Activated CD4-positive, alpha-beta T cell treated with anti-CD3 and anti-CD28 coated beads, Interleukin-2, Interleukin-6, amounts not matched to agents 100 ng/mL and 50 ng/mL, durations not matched to agents 16 hours and 8 hours (primary cell): ENCODE measurements at places on chromosomes 16 and 17.

DNA sequence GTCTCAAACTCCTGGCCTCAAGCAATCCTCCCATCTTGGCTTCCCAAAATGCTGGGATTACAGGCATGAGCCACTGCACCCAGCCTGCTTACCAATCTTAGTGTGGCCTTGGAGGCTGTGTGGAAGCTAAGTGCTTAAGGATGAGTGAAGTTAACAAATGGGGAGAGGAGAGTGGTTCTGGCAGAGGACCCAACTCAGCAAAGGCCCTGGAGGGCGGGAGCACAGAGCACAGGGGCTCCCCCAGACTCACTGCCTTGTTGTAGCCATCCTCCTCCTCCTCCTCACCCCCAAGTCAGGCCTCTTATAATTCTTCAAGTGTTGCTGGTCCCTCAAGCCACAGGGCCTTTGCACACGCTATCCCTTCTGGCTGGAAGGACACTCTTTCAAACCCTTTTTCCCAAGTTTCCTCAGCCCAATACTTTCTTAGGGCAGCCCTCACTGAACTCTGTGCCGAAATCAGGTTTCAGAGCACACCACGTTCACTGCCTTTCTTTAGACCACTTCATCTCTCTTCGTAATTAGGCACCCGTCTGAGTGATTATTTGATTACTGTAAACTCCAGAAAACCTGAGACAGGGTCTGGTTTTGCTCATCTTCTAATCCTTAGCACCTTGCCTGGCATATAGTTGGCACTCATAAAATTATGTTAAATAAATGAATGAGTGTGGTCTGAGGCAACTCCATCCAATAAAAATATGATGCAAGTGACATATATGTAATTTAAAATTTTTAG lies 23.4 kb downstream of the NGFR start:
- DNase-seq: no peak

- DNase-seq: no peak
Observed at GRCh38 chr16:87298857-87299465, 18.2 kb downstream of the C16orf95 start.

DNA sequence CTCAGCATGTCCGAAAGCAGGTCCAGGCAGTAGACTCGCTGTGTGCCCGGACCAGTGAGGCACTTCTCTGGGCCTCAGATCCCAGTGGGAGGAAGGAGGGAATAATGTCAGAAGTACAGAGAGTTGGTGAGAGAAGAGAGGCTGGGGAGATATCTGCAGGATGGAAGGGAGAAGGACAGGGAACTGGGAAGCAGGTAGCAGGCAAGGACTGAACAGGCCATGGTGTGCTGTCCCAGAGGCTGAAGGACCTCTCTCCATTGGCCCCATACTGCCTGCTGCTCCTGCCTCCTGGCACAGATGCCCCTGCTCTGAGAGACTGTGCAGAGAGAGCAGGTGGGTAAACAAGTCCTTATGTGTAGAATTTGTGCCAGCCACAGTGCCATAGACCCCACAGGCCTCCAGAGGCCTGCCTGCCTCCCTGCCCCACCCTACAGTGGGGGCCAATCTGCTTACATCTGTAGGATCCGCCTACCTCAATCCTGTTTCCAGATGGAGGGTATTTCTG lies 34.2 kb upstream of the CRHR1 start:
- no peak for DNase-seq

DNA sequence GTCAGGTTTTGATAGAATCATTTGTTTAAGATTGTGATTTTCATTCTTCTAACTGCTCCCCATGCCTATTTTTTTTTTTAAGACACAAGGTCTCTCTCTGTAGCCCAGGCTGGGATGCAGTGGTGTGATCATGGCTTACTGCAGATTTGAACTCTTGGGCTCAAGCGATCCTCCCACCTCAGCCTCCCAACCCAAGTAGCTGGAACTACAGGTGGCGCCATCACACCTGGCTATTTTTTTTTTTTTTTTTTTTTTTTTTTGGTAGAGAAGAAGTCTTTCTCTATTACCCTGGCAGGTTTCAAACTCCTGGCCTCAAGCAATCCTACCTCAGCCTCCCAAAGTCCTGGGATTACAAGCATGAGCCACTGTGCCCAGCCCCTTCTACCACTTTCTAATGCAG lies 223.3 kb downstream of the CBLN1 start:
- no peak for DNase-seq

DNA sequence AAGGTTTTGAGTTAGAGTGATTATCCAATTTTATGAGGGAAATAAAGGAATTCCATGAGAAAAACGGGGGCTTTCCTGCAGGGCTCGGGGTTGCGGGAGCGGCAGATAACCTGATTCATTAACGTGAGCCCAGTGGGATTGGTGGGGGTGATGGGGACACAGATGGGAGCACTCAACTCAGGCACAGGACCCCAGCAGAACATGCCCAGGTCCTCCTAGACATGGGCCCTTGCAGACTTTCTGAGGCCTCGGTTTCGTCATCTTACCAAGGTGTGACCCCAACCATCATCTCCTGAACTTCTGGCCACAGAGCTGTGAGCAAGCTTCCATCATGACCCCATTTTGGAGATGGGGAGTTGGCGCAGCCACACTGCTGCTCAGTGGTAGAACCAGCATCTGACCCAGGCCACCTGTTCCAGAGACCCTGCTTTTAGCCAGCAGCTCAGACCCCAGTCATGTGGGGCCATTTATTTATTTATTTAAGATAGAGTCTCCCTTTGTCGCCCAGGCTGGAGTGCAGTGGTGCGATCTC lies 22.3 kb downstream of the CARHSP1 start:
- no peak for DNase-seq

DNA sequence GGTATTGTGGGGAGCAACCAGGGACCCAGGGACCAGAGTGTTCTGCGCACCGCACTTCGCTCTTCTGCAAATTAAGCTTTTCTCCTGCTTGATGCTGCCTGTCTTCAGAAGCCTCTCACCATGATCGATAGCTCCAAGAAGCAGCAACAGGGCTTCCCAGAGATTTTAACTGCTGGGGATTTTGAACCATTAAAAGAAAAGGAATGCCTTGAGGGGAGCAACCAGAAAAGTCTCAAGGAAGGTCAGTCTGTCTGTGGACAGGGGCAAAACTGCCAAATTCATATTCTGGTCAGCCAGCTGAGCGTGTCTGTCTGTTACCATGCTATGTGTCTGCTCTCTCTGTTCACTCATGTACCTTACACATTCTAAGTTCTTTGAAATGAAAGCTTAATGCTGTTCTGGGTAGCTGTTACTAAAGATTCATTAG lies 115.7 kb downstream of the MRTFB start:
- DNase-seq: no peak

DNA sequence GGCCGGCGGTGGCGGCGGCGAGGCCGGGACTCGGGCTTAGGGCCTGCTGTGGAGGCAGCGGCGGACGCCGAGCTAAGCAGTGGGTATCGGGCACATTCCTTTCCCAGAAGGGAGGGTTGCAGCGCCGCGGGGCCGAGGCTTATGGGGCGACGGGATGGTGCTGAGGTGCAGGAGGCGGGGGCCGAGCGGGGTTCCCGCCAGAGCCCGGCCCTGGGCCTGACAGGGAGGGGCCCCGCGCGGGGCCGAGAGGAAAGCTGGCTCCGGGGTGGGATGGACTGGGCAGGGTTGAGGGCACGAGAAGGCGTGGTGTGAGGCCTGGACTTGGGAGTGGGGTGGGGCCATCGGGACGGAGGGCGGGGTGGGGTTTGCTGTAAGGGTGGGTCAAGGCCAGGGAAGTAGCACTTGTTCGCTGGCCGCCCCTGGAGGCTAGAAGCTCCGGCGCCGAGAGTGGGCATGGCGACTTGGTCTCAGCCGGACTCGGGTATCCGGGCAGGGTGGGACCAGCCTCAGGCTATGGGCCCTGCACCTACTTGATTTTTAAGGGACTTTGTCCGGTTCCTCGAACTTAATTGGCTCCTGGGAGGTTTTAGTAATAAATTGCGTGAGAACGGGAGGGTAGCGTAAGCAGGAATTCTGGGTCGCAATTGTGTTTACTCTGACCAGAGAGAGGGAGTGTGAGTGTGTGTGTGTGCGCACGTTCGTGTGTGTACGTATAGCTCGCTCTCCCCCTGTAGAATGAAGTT lies 396 bp downstream of the NFE2L1 start:
- DNase-seq: peak; percentile 77

DNA sequence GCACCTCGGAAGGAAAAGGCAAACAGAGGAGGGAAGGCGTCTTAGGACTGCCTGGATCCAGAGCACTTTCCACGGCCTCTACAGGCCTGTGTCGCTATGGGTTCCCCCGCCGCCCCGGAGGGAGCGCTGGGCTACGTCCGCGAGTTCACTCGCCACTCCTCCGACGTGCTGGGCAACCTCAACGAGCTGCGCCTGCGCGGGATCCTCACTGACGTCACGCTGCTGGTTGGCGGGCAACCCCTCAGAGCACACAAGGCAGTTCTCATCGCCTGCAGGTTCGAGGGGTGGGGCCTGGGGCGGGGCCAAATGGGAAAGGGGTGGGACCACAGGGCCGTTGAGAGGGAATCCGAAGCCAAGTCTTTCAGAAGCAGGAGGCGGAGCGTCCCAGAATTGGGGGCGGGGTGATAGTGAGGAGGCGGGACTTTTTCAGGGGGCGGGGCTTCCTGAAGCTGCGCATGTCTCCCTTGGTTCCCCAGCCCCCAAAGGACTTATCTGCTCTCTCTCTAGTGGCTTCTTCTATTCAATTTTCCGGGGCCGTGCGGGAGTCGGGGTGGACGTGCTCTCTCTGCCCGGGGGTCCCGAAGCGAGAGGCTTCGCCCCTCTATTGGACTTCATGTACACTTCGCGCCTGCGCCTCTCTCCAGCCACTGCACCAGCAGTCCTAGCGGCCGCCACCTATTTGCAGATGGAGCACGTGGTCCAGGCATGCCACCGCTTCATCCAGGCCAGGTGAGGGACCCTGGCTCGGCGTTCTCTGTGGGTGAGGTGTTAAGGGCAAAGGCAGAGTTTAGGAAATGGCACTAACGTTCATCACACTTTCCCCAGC lies 939 bp downstream of the BCL6B start:
- peak; percentile 95 for DNase-seq

GRCh38 chr17:37713028-37713431 lies 31.8 kb downstream of the HNF1B start:
- DNase-seq: no peak

- DNase-seq: no peak
Observed at GRCh38 chr17:81032641-81033480, 2.1 kb upstream of the BAIAP2 start.

DNA sequence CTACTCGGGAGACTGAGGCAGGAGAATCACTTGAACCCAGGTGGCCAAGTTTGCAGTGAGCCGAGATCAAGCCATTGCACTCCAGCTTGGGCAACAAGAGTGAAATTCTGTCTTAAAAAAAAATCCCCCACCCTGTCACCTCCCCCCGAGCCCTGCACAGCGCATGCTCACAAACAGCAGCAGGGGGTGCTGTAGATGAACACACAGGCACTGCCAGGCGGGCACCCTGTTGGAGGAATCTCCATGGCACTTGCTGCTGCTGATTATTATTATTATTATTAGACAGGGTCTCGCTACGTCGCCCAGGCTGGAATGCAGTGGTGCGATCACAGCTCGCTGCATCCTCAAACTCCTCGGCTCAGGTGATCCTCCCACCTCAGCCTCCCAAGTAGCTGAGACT lies 24.6 kb downstream of the FZD2 start:
- DNase-seq: no peak

DNA sequence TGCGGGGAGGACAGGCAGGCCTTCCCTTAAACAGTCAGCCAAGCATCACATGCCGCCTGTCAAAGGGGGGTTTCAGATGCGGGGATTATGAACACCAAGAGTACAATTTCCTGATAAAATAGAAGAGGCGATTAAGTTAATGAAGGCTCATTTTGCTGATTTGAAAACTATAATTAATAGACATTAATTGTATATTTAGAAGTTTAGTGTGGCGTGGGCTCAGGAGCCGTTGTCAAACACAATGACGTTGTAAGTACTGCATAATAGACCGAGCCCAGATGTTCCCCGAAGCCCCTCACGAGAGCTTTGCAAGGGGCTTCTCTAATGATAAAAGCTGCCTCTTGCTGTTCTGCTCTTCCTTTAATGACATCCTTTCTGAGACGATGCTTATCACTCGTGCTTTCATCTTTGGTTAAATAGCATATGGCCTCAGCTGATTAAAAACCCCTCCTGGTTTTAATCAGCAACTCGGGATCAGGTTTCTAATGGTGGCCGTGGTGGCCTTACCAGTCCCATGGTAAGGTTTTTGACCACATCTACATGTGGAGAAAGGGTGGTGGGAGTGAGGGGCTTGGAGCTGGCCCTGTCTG lies 28.2 kb downstream of the SNX20 start:
- no peak for DNase-seq

DNA sequence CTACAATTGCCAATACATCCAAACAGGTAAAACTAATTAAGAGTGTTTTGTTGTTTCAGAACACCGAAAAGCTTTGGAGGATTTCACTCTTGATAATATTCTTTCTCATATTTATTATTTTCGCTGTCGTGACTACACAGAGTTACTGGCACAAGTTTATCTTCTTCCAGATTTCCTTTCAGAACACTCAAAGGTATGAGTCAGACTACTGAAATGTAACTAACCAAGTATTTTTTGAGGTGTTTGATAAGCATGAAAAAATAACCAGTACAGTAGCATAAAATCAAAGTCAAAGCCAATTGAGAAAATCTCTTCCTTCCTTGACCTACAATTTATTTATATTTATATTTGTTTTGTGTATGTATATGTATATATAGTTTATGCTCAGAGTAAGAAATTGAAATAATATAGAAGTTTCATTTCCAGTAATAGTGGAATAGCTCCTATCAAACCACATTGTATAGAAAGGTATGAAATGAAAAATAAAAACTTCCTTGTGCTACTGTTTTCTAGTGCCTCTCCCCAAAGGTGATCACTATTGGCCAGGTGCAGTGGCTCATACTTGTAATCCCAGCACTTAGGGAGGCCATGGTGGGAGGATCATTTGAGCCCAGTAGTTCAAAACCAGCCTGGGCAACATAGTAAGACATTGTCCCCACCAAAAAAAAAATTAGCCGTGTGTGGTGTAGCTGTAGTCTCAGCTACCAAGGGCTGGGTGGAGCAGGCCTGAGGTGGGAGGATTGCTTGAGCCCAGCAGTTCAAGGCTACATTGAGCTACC lies 10.9 kb downstream of the RAD51C start:
- DNase-seq: peak; percentile 66

DNA sequence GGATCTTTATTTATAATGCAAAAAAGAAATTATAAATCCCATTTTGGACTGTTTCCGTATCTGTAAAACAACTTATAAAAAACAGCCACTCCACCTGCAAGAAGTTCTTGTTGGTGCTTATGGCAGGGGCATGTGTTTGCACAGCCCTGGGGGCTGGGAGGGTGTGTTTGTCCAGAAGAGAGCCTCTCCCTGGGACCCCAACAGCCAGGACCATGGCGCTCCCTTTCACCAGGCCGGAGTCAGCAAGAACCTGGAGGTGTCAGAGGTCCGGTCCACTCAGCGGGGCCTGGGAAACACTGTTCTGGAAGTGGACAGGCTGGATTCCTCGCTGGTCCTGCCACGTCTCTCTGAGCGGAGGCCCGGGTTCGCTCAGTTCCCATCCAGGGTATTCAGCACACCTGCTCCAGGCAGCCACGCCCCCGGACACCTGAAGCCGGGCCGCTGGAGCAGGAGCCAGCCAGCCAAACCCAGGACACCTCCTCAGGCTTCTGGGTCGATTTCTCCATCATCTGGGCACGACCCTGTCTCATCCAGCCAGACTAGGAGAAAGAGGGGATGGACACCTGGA lies 18.9 kb upstream of the GINS2 start:
- no peak for DNase-seq
